Bronchial epithelial cell (primary cell): ENCODE measurements at places on chromosomes 7 and 10.

- no peak for DNase-seq
These were observed 3.5 kb upstream of the CALML5 start for GRCh38 chr10:5502571-5503476.

DNA sequence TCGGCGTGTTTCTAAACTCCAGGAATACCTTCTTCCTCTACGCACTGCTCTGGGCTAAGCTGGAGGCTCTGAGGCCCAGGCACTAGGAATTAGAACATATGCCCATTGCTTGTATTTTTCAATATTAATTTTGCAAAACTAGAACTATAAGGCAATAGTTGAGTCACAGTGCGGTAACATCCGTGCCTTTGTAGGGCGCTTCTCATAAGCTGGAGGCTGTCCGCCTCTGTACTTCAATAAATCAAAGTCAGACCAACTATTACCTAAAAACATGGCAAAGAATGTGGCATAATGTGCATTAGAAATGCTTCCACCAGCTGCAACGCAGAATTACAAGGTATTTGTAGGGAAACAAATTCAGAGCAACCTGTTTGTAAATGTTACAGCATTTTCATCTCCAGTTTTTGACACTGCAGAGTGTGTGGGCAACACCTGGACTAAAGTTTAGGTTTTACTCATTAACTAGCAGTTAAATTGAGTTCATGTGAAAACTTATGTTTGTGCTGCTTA is 440 bp upstream of the MINDY3 start:
- no peak for DNase-seq

DNA sequence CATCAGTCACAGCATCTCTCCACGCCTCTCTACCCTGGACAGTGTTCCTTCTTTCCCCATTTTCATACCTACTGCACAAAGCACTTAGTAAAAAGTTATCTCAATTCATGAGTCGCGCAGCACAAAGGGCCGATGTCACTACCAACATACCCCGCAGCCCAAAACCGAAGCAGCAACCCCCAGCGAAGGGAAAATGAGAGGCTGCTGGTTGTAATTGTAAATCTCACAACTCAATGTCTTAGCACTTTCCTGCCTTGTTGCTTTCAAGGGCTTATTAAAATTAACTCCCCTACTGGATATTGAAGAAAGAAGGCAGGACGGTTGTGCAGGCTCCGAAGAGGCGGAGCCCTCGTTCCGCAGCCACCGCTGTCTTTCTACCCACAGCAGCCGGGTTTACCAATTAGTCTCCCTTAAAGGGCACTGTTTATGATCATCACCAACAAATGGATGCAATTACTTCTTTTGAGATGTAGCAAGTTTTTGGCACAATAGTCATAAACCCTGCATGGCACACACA is 6.5 kb downstream of the DIP2C start:
- DNase-seq: no peak

GRCh38 chr10:62396864-62397263 is 22.7 kb downstream of the ZNF365 start:
- DNase-seq: no peak

- no peak for DNase-seq
These were observed 304.0 kb downstream of the ZEB1 start for GRCh38 chr10:31622978-31623377.

DNA sequence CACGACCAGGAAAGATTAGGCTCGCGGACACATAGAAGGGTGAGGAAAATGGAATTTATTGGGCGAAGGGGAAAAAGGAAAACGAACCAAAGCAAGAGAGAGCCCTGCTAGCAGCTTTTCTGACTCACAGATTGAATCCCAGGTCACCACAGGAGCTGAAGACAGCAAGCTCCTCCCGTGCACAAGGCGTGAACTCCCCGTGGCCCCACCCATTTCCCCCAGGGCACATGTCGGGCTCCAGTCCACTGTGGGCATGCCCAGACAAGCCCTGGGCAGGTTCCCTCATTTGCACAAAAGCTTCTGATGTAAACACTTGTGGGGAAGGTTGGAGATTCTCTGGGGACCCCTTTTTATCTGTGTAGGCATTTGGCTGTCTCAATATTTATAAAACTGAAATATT is 582.4 kb downstream of the SUGCT start:
- DNase-seq: peak; percentile 90

GRCh38 chr7:35623381-35623780 is 71.6 kb downstream of the HERPUD2 start:
- DNase-seq: no peak

- no peak for DNase-seq
These were observed 213.1 kb upstream of the FRMD4A start for GRCh38 chr10:14543904-14544210.

DNA sequence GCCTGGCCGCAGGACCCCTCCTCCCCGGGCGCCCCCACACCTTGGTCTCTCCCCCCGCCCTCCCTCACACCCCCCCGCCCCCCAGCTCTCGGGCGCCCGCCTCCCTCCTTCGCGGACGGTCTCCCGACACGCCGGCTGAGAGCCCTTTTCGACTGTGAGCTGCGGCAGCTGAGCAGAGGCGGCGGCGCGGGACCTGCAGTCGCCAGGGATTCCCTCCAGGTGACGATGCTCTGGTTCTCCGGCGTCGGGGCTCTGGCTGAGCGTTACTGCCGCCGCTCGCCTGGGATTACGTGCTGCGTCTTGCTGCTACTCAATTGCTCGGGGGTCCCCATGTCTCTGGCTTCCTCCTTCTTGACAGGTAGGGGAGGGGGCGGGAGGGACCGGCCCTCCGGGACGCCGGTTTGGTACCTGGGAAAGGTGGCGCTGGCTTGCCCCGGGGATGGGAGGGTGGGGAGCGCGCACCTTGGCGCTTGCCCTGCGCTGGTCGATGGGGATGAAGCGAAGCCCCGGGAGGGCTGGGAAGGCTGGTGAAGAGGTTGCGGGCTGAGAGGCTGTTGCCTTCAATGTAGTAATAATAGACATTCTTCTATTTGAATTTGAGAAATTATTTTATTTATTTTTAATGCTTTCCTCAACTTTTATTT is at the start of gene BMPER:
Gene BMPER (plus strand): TSS at position 151 of the 644 bp plus-strand sequence. CDS start 75 bp downstream, at position 226.
- peak; percentile 13 for DNase-seq

- DNase-seq: peak; percentile 91
These were observed 43.4 kb downstream of the DNMBP start for GRCh38 chr10:99966306-99966705.

DNA sequence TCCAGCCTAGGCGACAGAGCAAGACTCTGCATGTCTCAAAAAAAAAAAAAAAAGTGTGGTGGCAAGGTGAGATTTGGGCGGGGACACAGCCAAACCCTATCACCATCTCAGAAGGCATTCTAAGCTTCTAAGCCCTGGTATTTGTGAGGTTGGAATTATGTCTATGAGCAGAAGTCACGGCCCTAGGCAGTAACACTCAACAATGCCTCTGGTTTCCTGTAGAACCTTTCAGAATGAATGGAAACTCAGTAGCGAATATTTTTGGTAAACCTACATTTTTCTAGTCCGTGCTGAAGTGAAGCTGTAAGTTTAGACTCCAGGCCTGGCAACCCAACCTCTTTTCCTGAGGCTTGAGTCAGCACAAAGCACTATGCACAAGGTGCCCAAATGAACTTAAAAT is 88.3 kb downstream of the FAM107B start:
- DNase-seq: peak; percentile 55

GRCh38 chr10:72738486-72738885 is 46.5 kb downstream of the MCU start:
- no peak for DNase-seq

DNA sequence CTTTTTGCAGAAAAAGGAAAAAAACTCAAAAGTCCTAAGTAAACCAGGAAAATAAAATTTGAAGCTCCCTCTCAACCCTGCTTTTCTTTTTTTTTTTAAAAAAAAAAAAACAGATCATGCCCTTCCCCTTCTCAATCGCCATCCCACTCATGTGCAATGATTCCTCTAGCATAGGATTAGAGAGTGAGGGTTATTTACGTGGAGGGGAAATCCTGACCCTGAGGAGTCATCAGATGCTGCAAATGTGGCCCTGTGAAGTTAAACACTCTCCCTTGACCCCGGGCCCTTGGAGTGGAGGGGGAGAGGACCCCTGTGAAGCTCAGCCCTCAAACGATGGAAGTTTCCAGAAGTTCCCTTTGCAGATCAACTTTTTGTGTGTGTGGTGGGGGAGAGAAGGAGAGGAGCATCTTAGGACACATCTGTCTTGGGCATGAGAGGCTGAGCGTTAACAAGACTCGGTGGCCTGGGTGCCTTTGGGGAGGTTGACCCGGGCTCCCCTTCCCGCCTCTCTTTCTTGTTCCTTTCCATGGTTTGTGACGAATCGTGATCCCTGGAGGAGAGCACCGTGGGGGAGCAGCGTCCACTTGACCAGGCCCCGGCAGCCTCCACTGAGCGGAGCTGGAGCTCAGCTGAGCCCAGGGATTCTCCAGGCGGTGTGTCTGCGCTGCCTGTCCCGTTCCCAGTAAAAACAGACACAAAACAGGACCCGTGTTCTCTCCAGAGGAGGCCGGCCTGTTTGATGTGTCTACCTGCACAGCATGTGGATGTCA is 1.5 kb upstream of the SHH start:
- no peak for DNase-seq

GRCh38 chr10:3781468-3782145 is 3.4 kb downstream of the KLF6 start:
- no peak for DNase-seq

GRCh38 chr7:76232698-76233097 is 31.0 kb downstream of the SRRM3 start:
- DNase-seq: no peak

DNA sequence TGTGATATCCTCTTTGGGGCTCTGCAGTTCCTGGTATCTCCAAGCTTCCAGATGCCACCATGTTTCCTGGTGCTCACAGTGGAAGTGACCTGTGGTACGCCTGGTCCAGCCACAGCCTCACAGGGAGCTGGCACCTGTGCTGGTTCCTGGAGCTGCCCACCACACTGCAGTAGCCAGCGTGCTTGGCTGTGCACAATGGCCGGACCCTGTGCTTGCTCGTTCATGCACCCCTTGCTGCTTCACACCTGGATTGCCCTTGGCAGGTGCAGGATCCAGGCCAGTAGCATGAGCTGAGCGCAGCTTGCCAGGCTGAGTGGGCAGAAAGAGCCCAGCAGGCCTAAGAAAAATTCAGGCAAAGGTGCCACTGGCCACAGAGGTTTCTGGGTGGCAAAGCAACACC is 11.4 kb upstream of the ECHDC3 start:
- DNase-seq: no peak

DNA sequence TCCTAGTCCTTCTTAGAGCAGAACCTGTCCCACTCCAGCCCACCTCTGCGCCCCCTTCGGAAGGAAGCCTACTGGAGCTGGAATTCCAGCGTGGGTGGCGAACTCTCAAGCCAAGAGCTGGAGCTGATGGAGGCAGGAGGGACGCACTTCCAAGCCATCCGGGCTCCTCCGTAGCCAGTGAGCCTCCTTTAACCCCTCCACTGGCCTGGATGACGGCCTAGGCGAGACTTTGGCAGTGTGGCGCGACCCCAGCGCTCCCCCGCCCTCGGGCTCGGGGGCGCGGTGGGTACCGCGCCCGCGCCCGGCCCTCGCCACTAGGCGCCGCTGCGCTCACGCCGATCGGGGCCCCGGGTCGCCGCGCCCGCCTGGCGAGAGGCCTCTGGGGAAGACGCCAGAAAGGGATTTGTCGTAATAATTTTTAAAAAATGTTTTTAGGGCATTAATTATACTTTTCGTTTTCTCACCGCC is 5.1 kb upstream of the EMX2 start:
- no peak for DNase-seq

DNA sequence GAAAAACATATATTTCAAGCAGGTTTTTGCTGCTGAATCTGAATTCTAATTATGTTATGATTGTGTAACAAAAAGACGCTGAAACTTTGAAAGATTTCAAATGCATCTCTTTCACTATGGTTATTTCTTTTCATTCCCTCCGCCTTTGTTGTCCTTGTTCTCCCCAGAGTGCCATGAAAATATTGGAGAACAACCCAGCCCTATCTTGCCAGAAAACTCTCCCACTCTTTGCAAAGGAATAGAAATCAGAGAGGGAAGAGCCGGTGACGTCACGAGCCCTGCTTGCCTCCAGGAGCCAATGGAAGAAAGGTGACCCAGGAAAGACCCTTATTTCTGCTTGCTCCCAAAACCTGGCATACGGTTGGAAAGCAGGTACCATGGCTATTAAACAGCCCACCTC is 3.4 kb downstream of the GFRA1 start:
- DNase-seq: no peak

DNA sequence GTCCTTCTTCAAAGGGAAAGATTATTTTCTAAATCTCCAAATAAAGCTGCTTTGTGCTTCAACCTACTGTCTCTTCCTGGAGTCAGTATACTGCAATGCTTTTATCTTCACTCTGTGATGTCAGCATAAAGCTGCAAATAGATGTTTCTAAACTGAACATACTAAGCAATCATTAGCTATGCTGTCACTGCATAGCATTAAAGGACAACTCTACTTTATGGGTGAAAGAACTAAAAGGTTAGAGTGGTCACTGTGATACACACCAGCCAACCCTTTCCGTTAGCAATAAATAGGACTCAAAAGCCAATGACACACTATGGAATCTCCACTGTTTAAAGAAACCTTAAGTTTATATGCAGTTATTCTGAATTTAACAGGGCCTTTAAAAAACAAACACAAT is 1.8 kb downstream of the CCDC186 start:
- DNase-seq: peak; percentile 17

DNA sequence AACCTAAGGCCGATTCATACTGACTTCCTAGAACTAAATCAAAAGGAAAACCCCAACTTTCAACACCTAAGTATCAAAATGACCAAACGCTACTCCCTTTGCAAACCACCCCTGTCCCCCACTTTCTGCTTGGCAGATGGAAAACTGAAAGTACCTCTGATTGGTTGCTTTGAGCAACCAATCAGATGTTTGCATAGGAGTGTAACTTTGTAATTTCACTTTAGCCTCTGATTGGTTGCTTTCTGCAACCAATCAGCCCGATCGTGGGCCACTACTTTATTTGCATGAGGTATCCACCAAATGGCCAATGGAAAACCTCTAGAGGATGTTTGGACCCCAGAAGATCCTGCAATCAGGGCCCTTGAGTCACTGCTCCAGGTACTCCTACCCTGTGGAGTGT is 12.3 kb upstream of the SNX10 start:
- no peak for DNase-seq

- peak; percentile 88 for DNase-seq
These were observed 23.9 kb downstream of the SCD start for GRCh38 chr10:100370714-100371481.

- DNase-seq: no peak
These were observed 41.6 kb downstream of the JAKMIP3 start for GRCh38 chr10:132107186-132107948.

- DNase-seq: no peak
These were observed 445.8 kb downstream of the PLXNA4 start for GRCh38 chr7:132130497-132130896.

DNA sequence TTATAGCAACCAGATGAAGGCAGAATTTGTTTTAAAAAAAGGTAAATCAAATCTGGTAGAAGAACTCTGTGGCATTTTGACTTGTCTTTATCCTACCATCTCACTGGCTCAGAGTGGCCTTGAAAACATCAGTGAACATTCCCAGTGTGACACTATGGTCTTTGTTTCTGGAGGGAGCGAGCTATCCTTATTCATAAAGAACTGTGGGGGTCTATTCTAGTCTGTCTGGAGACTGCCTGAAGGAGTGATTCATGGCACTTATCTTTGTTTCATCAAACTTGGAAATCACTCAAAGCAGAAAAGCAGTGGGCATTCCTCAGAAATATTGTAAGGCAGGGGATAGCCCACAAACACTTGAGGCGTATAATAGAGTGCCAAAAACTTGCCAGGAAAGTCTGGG is 719.1 kb downstream of the PCDH15 start:
- no peak for DNase-seq

- DNase-seq: peak; percentile 74
These were observed 90.1 kb downstream of the PIP4K2A start for GRCh38 chr10:22624287-22624738.
